ENCODE measurements at places on chromosomes 11 and 22. TPM values are rescaled to one million over a fixed set of nuclear protein-coding genes. Genes with fewer than 3 reads are reported as not detected.

DNA sequence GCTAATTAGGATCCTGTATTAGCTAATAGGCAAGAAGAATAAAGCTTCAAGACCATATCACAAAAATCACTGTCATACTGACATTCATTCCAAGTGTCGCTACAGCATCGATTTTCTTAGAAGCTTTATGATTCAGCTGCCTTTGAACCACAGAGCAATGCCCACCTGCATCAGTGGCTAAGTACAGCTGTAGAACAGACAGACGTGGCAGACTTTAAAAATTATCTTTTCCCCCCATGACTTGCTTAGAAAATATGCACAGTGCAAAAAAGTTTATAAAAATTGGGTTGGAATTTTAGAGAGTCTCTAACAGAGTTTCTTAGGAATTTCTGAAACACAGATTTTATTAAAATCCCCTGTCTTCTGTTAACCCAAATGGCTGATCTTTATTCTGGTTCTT, 120.8 kb downstream of the CADM1 start:
- no peaks in the 10 kb centered on the region for H3K4me1 ChIP-seq
- H3K27ac ChIP-seq, result no peak overlapping the region
- no peak overlapping the region for H3K4me3 ChIP-seq
- H3K27me3 ChIP-seq, result peaks cover 2% of the 10 kb centered on the region
- no peaks in the 10 kb centered on the region for H3K36me3 ChIP-seq

DNA sequence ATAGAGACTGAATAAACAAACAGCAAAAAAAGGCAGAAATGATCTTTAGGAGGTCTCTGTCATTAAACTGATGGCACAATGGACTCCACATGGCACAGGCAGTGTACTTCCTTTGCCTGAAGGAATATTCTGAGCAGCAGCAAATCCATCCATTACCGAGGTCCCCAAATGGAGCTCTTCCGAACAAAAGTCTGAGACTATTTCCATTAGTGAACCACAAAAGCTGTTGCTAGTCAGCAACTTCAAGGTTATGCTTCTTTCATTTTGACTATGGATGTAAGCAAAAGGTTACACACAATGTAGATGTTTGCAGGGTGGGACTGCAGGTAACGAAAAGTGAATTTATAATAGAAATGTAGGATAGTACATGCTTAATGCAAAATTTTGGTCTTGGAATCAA, 14.5 kb downstream of the NARS2 start:
- H3K4me1 ChIP-seq, result peaks cover 6% of the 10 kb centered on the region
- no peaks in the 10 kb centered on the region for H3K27me3 ChIP-seq
- no peak for DNase-seq
- H3K4me3 ChIP-seq, result no peak overlapping the region
- no peaks in the 10 kb centered on the region for H3K36me3 ChIP-seq
- H3K27ac ChIP-seq, result no peak overlapping the region

- DNase-seq, result peak; percentile 33
- H3K4me3 ChIP-seq, result no peak overlapping the region
- H3K27ac ChIP-seq, result peak overlapping the region; percentile 95
- H3K27me3 ChIP-seq, result no peaks in the 10 kb centered on the region
- no peaks in the 10 kb centered on the region for H3K36me3 ChIP-seq
These were observed 16.0 kb downstream of the PLCB3 start for GRCh38 chr11:64267207-64267945.

DNA sequence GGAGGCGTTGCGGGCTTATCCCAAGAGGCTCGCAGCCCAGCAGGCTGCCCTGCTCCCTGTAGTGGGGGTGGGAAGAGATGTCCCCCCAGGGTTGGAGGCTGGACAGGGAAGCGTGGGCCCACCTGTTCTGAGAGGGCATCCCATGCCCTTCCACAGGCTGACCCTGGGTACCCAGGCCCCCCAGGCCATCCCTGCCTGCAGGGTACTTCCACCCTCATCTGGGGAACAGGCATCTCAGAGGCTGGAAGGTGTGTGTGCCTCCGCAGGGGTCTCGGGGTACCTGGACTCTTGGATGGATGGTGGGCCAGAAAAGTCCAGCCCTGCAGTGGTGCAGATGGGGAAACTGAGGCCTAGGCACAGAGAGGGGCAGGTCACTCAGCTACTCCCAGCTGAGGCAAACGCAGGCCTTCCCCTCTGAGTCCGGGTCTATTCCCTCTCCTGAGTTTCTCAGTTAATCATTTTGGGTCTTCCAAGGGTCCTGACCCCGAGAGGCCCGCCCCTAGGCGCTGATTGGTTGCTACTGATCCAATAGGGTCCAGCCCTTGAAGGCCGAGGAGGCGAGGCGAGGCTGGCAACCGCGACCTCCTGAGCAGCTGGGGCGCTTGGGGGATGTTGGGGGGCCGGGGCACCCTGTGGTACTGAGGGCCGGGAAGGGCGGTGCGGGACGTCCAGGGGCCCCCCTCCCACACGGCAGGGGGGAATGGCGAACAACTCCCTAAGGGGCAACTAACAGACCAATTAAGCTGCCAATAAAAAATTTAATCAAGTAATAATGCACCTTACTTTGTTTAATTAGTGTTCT, 23.8 kb downstream of the FLRT1 start:
- no peak for DNase-seq
- no peaks in the 10 kb centered on the region for H3K4me1 ChIP-seq
- H3K4me3 ChIP-seq, result no peak overlapping the region
- H3K36me3 ChIP-seq, result no peaks in the 10 kb centered on the region
- no peak overlapping the region for H3K27ac ChIP-seq
- H3K27me3 ChIP-seq, result no peaks in the 10 kb centered on the region

DNA sequence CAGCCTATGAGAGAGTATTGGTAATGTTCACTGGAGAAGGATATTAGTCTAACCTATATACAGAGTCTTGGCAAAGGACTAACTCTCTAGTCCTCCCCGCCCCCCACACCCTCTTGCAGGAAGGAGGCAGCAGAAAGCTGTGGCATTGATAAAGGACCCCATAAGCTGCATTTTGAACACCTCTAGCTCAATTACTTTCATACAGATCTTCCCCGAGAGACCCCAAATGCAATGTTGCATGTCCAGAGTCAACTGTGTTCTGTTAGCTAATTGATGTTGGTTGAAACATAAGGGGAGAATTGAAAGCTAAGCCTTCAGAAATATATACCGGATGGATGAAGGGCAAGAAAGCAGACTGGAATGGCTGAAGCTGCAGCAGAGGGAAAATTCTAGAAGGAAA, 2.8 kb downstream of the MAP6 start:
- H3K4me1 ChIP-seq, result peaks cover 4% of the 10 kb centered on the region
- H3K27ac ChIP-seq, result no peak overlapping the region
- DNase-seq, result no peak
- no peaks in the 10 kb centered on the region for H3K36me3 ChIP-seq

DNA sequence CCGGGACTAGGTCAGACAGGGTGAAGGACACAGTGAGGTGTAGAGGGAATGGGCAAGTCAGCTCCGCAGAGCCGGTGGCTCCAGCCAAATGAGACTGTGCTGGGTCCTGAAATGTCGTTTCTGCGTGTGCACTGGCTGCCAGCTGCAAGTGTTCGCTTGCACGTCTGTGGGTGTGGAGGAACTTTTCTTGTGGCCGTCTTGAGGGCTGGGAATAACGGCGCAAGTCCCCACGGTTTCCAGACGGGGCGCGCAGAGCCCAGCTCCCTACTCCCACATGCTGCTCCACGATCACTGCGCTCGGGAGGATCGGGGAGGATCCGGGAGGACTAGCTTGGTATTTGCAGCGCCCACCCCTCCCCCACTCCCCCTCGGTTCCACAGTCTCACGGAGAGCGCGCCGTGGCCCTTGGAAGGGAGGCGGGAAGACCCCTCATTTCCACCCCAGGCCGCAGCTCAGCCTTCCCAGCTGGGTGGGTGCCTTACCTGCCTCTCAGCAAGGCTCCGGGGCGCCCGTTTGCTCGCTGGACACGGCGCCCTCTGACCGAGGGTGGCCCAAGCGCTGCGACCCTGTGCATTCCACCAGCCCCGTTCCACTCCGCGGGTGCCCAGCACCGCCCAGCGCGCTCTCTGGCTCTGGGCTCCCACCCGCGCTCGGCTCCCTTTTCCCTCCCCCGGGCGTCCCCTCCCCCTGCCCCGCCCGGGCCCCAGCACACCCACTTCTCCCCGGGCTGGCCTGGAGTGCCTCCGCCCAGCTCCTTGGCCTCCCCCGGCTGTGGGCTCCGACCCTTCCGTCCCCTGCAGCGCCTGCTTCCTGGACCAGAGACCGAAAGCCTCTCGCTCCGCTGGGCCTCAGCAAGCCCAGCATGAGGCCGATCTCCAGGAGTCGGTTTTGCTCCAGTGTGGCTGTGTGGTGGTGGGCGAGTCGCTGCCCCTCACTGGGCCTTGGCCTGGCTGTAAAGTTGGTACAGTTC, at the start of gene KCNE3:
Gene KCNE3 (minus strand): TSS at position 634 of the 970 bp plus-strand sequence. CDS start 9,986 bp downstream, outside the sequence.
- H3K27ac ChIP-seq, result peak within 1 kb of the TSS; percentile 36
- no peak for DNase-seq
- no peaks in the 10 kb centered on the region for H3K27me3 ChIP-seq
- H3K36me3 ChIP-seq, result no peaks in the 10 kb centered on the region

GRCh38 chr11:13094930-13095687, 86.0 kb downstream of the RASSF10 start:
- no peaks in the 10 kb centered on the region for H3K36me3 ChIP-seq
- no peak for DNase-seq
- no peaks in the 10 kb centered on the region for H3K4me1 ChIP-seq
- H3K4me3 ChIP-seq, result no peak overlapping the region

- no peak for DNase-seq
- no peaks in the 10 kb centered on the region for H3K4me1 ChIP-seq
- H3K27ac ChIP-seq, result no peak overlapping the region
- no peaks in the 10 kb centered on the region for H3K27me3 ChIP-seq
These were observed 130.5 kb downstream of the KIRREL3 start for GRCh38 chr11:126870021-126870420.

DNA sequence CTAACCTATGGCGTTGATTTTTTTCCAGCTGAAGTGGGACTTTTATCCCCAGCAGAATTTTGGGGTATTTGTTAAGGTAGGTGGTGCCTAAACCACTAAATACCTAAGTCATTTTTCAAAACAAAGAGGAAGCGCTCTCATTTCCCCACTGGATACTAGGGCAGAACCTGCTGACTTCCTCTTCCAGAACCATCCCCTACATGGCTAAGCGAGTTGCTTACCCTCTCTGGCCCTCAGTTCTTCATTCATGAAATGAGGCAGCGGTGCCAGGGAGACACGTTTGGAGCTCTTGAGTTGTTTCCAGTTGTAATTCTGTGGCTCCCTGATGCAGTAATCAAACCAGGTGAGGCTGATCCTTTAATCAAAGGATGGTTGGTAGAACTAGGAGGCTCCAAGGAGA, 10.0 kb upstream of the MTMR3 start:
- no peaks in the 10 kb centered on the region for H3K27me3 ChIP-seq
- H3K27ac ChIP-seq, result no peak overlapping the region
- H3K4me1 ChIP-seq, result no peaks in the 10 kb centered on the region
- H3K4me3 ChIP-seq, result no peak overlapping the region

GRCh38 chr11:112599265-112599664, 338.6 kb upstream of the PLET1 start:
- DNase-seq, result no peak
- H3K36me3 ChIP-seq, result no peaks in the 10 kb centered on the region
- peak overlapping the region; percentile 3 for H3K27ac ChIP-seq

DNA sequence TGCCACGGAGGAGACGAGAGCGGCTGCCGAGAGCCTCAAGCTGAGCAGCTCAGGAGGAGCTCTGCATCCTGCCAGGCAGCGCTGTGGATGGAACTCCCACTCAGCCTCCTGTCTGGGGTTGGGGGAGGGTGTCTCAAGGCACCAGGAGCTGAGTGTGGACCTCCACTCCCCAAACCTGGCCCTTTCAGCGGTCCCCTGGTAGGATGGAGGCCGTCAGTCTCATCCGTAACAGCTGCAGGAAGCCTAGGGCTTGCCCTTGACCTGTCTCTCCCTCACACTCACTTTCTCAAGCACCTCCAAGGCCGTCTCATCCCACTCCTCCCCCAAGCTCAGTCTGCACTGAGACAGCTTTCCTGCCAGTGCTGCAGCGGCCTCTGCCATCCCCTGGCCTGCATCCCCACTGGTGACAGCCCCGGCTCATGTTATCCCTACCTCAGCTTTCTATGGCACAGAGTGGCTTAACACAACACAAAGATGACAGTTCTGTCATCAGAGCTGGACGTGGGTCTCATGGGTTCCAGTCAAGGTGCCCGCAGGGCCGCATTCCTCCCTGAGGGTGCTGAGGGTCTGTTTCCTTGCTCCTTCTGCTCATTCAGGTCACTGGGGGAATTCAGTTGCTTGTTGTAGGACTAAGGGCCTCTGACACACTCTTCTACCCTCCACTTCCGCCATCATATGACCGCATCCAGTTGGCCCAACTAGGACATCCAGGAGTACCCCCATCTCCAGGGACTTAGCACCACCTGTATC, 341.9 kb upstream of the B3GAT1 start:
- H3K27ac ChIP-seq, result no peak overlapping the region
- no peak overlapping the region for H3K4me3 ChIP-seq
- H3K36me3 ChIP-seq, result no peaks in the 10 kb centered on the region

GRCh38 chr11:22234743-22235142, 41.9 kb downstream of the ANO5 start:
- H3K4me1 ChIP-seq, result no peaks in the 10 kb centered on the region
- H3K27me3 ChIP-seq, result no peaks in the 10 kb centered on the region
- DNase-seq, result no peak
- no peak overlapping the region for H3K4me3 ChIP-seq

DNA sequence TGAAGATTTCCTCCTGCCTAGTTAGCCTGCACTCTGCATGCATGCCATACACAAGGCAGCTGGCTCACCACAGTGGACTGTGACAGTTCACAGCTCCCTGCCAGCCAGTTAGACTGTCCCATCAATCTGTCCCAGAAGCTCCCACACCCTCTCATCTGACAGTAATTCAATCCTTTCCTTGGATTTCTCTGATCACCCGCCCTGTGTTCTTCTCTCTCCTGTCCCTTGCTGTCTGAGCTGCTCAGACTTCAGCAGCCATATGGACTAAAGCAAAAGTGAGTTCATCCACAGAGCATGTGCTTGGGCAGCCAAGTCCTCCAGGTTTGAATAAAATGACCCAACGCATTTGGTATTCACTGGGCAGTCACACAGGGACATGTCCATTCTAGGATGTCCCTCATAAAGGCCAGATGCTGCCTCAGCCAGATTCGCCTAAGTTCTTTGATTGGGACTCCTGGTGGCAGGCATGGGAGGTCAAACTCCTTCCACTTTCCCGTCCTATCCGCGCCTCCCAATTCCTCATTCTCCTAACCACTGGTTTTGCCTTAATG, 54.5 kb upstream of the ZBTB44 start:
- H3K4me3 ChIP-seq, result no peak overlapping the region
- no peaks in the 10 kb centered on the region for H3K4me1 ChIP-seq
- DNase-seq, result no peak
- H3K27me3 ChIP-seq, result no peaks in the 10 kb centered on the region
- H3K36me3 ChIP-seq, result no peaks in the 10 kb centered on the region

FIBP gene
- 68.5 TPM for total RNA-seq

CSNK2A3 gene
- 1.0 TPM for total RNA-seq

DRD2 gene
- total RNA-seq, result 8.5 TPM

ZBTB16 gene
- total RNA-seq, result 271 TPM

SERHL2 gene
- 16.7 TPM for total RNA-seq

GVQW3 gene
- total RNA-seq, result 1.3 TPM

OR8G1 gene
- total RNA-seq, result not detected

CABP7 gene
- not detected for total RNA-seq

ADM gene
- 77.1 TPM for total RNA-seq

CDHR5 gene
- 6.2 TPM for total RNA-seq

CABP4 gene
- total RNA-seq, result 3.5 TPM

MPPED1 gene
- 0.29 TPM for total RNA-seq
